ENCODE measurements at places on chromosomes 4 and X.

- ATAC-seq, result no peak
- H3K4me3 ChIP-seq, result no peak overlapping the region
- H3K27me3 ChIP-seq, result no peaks in the 10 kb centered on the region
- no peaks in the 10 kb centered on the region for H3K36me3 ChIP-seq
- peaks cover 5% of the 10 kb centered on the region for H3K4me1 ChIP-seq
These were observed 283.4 kb downstream of the BCOR start for GRCh38 chrX:39814391-39814790.

DNA sequence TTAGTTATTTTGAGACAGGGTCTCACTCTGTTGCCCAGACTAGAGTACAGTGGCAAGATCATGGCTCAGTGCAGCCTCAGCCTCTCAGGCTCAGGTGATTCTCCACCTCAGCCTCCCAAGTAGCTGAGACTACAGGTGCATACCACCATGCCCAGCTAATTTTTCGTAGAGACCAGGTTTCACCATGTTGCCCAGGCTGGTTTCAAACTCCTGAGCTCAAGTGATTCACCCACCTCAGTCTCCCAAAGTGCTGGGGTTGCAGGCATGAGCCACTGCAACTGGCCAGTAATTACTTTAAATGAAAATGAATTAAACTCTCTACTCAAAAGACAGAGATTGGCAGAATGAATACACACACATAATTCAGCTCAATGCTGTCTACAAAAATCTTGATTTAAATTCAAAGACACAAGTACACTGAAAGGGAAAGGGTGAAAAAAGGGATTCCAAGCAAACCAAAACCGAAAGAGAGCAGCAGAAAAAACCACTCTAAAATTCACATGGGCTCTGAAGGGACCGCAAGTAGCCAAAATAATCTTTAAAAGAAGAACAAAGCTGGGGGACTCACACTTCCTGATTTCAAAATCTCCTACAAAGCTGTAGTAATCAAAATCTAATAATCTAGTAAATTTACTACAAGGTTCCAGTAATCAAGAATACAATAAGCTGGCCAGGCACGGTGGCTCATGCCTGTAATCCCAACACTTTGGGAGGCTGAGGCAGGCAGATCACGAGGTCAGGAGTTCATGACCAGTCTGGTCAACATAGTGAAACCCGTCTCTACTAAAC is 11.8 kb upstream of the SPON2 start:
- H3K4me1 ChIP-seq, result peaks cover 5% of the 10 kb centered on the region
- peak overlapping the region; percentile 43 for H3K4me3 ChIP-seq
- H3K27ac ChIP-seq, result no peak overlapping the region

GRCh38 chr4:53906606-53907190 is 157.7 kb downstream of the CHIC2 start:
- no peak overlapping the region for H3K27ac ChIP-seq
- peak overlapping the region; percentile 36 for H3K4me3 ChIP-seq
- H3K4me1 ChIP-seq, result no peaks in the 10 kb centered on the region
- peaks cover 58% of the 10 kb centered on the region for H3K27me3 ChIP-seq

DNA sequence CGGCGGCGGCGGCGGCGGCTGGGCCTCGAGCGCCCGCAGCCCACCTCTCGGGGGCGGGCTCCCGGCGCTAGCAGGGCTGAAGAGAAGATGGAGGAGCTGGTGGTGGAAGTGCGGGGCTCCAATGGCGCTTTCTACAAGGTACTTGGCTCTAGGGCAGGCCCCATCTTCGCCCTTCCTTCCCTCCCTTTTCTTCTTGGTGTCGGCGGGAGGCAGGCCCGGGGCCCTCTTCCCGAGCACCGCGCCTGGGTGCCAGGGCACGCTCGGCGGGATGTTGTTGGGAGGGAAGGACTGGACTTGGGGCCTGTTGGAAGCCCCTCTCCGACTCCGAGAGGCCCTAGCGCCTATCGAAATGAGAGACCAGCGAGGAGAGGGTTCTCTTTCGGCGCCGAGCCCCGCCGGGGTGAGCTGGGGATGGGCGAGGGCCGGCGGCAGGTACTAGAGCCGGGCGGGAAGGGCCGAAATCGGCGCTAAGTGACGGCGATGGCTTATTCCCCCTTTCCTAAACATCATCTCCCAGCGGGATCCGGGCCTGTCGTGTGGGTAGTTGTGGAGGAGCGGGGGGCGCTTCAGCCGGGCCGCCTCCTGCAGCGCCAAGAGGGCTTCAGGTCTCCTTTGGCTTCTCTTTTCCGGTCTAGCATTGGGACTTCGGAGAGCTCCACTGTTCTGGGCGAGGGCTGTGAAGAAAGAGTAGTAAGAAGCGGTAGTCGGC is 528 bp downstream of the FMR1 start:
- peak overlapping the region; percentile 71 for H3K27ac ChIP-seq
- no peaks in the 10 kb centered on the region for H3K27me3 ChIP-seq
- H3K36me3 ChIP-seq, result peaks cover 10% of the 10 kb centered on the region
- H3K4me1 ChIP-seq, result peaks cover 6% of the 10 kb centered on the region
- peak; percentile 49 for ATAC-seq

GRCh38 chr4:10974371-10974770 is 289.8 kb upstream of the CLNK start:
- H3K27ac ChIP-seq, result no peak overlapping the region
- peaks cover 4% of the 10 kb centered on the region for H3K4me1 ChIP-seq
- no peaks in the 10 kb centered on the region for H3K36me3 ChIP-seq
- peak; percentile 77 for ATAC-seq
- no peak overlapping the region for H3K4me3 ChIP-seq

DNA sequence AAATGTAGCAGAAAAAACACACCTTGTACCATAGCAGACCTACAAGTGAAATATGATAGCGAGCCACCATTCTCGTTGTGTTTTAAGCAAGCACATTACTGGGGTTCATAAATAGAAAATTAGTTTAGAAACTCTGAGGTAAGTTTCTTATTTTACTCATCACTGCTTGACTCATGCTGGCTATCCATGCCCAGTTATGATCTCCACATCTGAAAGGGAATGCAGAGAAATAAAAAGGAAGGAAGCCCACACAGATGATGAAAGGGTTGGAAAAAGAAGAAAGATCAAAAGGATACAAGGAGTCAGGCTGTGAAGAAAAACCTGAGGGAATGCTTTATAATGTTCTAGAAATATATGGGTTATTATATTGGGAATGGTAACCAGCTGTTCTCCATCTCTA is 54.5 kb downstream of the CAMK2D start:
- peaks cover 25% of the 10 kb centered on the region for H3K36me3 ChIP-seq
- H3K4me1 ChIP-seq, result peaks cover 16% of the 10 kb centered on the region
- peak overlapping the region; percentile 61 for H3K27ac ChIP-seq
- no peak overlapping the region for H3K4me3 ChIP-seq
- ATAC-seq, result peak; percentile 76
- H3K27me3 ChIP-seq, result no peaks in the 10 kb centered on the region

- peaks cover 59% of the 10 kb centered on the region for H3K36me3 ChIP-seq
- H3K4me3 ChIP-seq, result no peak overlapping the region
- H3K27me3 ChIP-seq, result no peaks in the 10 kb centered on the region
- no peak overlapping the region for H3K27ac ChIP-seq
These were observed 93.6 kb upstream of the NAP1L5 start for GRCh38 chr4:88791274-88791673.

GRCh38 chr4:153268295-153268694 is 64.1 kb downstream of the TRIM2 start:
- peak overlapping the region; percentile 34 for H3K4me3 ChIP-seq
- H3K27me3 ChIP-seq, result no peaks in the 10 kb centered on the region
- peak overlapping the region; percentile 39 for H3K27ac ChIP-seq

- no peak within 1 kb of the TSS for H3K27ac ChIP-seq
- H3K36me3 ChIP-seq, result no peaks in the 10 kb centered on the region
- ATAC-seq, result no peak
These were observed at the start of gene CLDN34 for GRCh38 chrX:9966775-9967408. TSS of gene CLDN34 (plus strand) at chrX:9967358. CDS start at chrX:9967358, 0 bp downstream.

DNA sequence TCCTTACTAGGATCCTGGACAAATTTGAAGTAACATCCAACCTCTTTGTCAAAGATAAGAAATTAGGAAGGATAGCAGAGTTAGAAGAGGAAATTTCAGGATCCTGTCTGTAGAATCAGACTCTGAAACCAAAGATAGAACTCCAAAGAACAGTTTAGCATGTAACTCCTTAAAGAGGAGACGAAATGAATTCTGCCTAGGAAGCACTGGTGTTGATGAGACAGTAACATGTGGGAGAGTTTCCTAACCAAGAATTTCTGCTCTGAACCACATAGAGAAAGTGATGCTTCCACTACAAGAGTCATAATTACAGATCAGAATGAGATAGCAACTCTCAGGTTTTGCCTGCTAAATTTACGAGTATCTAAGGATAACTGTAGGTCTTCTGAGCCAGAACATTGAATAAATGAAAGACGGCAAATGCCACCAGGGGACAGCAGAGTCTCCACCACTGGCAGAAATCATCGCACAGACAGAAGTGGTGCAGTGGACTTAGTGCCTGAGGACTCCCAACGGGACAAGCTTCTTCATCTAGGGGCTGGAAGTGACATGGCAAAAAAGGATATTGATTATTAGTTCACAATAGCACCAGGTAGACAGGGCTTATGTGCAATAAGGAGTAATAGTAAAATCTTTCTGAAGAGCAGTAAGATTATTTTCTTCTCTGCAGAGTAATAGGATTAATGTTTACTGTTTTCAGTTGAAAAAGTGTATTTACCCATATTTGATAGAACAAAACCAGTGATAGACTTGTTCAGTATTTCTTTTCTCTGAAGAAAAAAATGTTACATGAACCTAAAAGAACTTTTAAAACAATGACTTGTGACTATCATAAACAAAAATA is 6.7 kb upstream of the PPID start:
- H3K4me3 ChIP-seq, result peak overlapping the region; percentile 1
- peaks cover 35% of the 10 kb centered on the region for H3K27me3 ChIP-seq
- peak overlapping the region; percentile 44 for H3K27ac ChIP-seq
- no peaks in the 10 kb centered on the region for H3K36me3 ChIP-seq
